ENCODE measurements at places on chromosomes 6 and 20.

DNA sequence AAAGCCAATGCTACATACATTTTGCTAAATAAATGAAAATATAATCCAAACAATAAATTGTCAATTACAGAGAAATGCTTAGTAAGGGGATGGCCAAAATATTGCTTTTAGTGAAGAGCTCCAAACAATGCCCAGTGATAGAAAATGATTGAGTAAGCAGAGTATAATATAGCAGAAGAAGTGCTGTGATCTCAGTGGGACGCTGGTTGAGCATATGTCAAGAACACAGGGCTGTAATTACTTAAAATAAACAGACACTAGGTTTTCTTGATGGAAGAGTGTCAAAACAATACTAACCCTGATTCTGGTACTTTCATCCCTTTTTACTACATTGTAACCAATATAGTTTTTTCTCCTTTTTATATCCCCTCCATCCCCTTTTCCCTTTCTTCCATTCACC is 150.3 kb downstream of the GRIK2 start:
- no peak for DNase-seq

DNA sequence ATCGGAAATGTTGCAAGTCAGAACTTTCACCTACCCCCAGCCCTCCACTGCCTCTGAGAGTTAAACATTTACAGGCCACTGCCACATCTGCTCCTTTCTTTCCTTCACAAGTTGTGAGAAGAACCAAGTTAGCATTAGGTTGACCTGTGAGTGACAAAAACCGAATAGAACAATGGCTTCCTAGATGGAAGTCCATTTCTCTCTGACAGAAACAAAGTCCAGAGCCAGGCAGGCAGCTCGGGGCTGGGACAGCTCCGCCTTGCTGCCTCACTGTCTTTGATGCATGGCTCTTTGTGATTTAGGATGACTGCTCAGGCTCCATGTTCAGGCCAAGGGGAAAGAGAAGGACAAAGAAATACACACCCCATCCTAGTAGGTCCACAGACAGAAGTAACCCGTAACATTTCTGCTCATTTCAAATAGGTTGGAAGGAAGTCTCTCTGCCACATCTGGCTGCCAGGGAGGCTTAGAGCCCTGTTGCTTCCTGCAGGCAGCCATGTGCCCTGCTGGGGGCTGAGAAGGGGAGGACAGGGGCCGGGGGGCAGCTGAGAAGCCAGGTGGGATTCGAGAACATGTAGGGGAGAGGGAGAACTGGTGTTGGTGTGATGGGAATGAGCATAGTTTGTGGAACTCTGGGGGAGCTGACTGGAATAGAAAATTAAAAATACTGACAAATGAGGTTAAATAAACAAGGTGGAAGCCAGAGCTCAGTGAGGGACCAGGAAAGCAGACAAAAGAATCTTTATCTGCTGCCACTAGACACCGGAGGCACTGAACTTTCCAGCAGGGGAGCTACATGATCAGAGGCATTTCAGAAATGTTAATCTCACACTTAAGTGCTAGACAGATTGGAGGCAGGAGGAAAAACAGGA is 19.5 kb upstream of the IER3 start:
- DNase-seq, result no peak

- no peak for DNase-seq
Measured at GRCh38 chr6:53938810-53939209, 144.0 kb downstream of the LRRC1 start.

- DNase-seq, result no peak
Measured at GRCh38 chr20:16898433-16898832, 150.3 kb downstream of the OTOR start.

GRCh38 chr6:6610031-6610591 is 21.6 kb downstream of the LY86 start:
- peak; percentile 37 for DNase-seq

- no peak for DNase-seq
Measured at GRCh38 chr6:26029857-26030653, 57.2 kb upstream of the HFE start.

GRCh38 chr20:34927736-34928135 is 27.9 kb downstream of the GSS start:
- no peak for DNase-seq

DNA sequence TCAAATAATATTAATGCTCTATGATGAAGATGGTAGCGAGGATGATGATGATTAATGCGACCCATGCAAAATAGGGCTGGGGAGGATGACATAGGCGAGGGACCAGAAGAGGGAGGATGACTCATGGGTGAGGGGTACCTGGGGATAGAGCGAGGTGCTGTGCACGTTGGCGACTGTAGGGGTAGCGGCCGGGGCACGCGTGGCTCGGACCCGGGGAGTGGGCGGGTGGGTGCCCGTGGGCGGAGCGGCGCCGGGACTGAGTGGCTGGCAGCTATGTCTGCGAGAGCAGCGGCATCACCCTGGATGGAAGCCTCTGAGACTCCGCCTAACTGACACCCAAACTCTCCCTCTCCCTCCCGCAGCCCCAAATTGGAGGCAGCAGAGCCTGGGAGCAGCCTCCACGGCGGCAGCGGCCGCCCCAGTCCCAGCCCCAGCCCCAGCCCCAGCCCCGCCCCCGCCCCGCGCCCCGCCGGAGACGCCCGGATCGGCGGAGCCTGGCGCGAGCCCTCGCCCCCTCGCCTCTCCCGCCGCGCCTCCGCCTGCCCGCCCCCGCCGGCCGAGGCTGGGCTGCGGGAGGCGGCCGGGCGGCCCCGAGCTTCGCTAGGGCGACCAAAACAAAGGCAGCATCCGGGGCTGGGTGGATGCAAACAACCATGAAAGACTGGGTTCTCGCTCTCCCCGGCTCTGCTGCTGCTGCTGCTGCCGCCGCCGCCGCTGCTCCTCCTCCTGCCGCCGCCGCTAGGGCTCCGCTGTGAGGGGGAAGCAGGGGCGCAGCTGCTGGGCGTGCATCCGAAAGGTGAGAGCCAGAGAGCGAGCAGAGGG is at the start of gene RIMS1:
RIMS1 (plus strand) TSS at position 367 of the 822 bp plus-strand sequence. CDS start 474 bp downstream, outside the sequence.
- no peak for DNase-seq

DNA sequence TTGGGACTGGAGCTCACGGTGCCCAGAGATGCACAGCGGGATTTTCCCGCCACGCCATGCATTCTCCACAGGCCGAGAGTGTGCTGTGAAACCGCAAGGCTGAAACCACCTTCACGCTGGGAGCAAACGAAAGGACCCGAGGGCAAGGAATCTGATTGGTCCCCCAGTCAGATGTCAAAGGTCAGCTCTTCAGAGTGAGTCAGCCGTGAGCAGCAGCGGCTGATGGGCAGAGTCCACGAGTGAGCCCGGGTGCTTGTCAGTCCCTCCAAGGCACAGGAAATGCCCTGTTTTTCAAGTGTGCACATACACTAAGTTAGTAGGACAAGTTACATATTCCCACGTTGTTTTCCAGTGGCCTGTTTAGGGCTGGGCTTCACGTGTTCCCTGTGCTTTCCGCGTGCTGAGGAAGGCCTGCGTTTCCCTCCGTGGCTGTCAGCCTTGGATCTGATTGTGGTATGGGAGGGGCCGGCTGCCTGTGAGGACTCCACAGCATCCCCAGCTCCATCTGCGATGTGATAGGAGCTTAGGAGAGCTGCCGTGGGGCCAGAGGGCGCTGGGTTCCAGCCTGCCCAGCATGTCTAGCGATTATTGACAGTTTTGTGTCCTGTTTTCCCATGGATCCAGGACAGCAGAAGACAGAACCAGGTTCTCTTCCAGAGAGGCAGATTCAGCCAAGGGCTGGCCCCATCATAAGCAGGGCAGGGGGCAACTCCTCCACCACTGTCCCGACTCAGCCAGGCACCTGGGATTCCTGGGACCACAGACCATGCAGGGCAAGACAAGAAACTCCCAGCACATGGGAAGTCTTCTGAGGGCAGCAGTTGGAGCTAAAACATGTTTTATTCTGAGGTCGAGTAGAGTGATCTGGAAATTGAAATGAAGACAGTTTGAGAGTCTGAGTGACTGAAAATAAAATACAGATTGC is 38.2 kb upstream of the FRMD1 start:
- no peak for DNase-seq

GRCh38 chr6:11035616-11036350 is 8.3 kb downstream of the ELOVL2 start:
- no peak for DNase-seq

- DNase-seq, result no peak
Measured at GRCh38 chr6:45786355-45786781, 229.3 kb downstream of the CLIC5 start.

GRCh38 chr6:148218542-148219258 is 123.9 kb upstream of the SASH1 start:
- DNase-seq, result no peak

- peak; percentile 34 for DNase-seq
Measured at GRCh38 chr20:59422872-59423544, 122.6 kb downstream of the EDN3 start.

DNA sequence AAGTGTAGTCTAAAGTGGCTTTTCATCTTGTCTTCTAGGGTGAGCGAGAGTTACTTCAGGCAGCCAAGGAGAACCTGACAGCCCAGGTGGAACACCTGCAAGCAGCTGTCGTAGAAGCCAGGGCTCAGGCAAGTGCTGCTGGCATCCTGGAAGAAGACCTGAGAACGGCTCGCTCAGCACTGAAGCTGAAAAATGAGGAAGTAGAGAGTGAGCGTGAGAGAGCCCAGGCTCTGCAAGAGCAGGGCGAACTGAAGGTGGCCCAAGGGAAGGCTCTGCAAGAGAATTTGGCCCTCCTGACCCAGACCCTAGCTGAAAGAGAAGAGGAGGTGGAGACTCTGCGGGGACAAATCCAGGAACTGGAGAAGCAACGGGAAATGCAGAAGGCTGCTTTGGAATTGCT is 27.1 kb downstream of the C20orf173 start:
- DNase-seq, result peak; percentile 75

- DNase-seq, result no peak
Measured at GRCh38 chr6:15290067-15290680, 44.3 kb downstream of the JARID2 start.

- DNase-seq, result no peak
Measured at GRCh38 chr6:6434151-6434550, 113.7 kb upstream of the F13A1 start.

DNA sequence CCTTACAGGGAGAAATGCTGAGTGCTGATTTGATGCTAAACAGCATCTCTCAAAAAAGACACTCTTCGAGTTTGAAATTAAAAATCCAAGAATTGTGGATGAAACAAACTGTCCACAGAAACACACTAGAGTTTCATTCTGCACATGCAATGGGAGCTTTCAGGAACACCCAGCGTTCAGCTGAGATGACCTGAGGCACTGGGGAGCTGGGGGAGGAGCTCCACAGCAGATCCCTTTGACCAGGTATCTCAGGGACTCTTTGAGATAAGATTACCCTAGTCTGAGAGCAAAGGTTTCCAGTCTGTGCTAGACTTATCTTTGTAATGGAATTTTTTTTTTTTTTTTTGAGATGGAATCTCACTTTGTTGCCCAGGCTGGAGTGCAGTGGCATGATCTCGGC is 70.8 kb upstream of the AGPAT4 start:
- no peak for DNase-seq

GRCh38 chr6:89298680-89299465 is 16.2 kb downstream of the GABRR2 start:
- peak; percentile 35 for DNase-seq

- no peak for DNase-seq
Measured at GRCh38 chr6:142400495-142400894, 98.7 kb downstream of the ADGRG6 start.

GRCh38 chr6:24031496-24031895 is 94.5 kb upstream of the NRSN1 start:
- DNase-seq, result no peak

DNA sequence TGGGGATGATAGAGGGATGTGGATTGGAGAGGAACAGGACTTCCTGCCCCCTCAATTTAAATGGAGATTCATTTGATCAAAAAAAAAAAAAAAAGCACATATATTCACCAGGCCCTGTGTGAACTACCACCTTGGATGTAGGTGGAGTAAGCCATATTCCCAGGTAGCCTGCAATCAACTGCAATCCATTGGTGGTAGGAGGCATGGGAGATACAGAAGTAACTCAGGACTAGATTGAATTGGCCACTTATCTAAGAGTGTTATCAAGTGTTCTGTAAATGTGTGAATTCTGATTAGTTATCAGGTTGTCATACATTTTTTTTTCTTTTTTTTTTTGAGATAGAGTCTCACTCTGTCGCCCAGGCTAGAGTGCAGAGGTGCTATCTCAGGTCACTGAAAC is 124.1 kb upstream of the ESR1 start:
- DNase-seq, result no peak

GRCh38 chr20:3470627-3471396 is at the start of gene ATRN:
TSS of gene ATRN (plus strand) at chr20:3471018. CDS start at chr20:3471108, 90 bp downstream.
- DNase-seq, result peak; percentile 95

- DNase-seq, result no peak
Measured at GRCh38 chr6:163179061-163179460, 235.5 kb upstream of the QKI start.

DNA sequence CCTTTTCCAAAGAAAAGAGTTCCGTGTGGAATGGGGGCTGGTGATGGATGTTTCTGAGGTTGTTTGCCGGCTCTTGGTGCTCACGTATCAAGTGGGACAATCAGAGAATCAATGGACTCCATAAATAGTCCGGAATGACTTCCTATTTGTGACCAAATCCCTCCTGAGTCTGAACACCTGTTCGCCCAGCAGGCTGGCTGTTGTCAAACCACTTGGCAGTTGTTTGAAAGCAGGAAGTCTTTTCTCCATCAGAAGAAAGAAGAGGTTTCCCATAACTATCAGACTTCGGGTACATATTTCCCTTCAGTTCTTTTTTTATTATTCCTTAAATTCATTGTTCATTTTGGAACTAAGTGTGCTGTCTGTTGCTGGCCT is 154.7 kb upstream of the RIN2 start:
- DNase-seq, result no peak

- peak; percentile 86 for DNase-seq
Measured at GRCh38 chr20:54123587-54124180, 50.1 kb downstream of the CYP24A1 start.

DNA sequence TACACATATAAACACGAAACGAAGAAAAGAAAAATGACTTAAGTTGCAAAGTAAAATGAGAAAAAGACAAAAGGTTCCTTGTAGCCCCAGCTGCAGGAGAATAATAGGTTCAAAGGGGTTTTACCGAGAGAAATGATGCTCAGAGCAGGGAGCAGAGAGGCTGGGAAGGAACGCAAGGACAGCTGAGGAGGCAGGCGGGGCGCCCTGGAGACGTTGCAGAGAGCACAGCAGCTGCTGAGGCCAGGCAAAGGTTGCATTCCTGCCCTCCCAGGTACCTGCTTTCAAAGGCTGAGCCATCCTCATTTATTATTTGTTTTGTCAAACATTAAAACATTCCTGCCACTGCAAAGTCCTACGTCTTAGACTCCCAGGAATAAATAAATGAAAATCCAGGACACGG is 16.2 kb upstream of the VAPB start:
- no peak for DNase-seq

- DNase-seq, result no peak
Measured at GRCh38 chr6:88006557-88006956, 41.1 kb upstream of the SPACA1 start.

DNA sequence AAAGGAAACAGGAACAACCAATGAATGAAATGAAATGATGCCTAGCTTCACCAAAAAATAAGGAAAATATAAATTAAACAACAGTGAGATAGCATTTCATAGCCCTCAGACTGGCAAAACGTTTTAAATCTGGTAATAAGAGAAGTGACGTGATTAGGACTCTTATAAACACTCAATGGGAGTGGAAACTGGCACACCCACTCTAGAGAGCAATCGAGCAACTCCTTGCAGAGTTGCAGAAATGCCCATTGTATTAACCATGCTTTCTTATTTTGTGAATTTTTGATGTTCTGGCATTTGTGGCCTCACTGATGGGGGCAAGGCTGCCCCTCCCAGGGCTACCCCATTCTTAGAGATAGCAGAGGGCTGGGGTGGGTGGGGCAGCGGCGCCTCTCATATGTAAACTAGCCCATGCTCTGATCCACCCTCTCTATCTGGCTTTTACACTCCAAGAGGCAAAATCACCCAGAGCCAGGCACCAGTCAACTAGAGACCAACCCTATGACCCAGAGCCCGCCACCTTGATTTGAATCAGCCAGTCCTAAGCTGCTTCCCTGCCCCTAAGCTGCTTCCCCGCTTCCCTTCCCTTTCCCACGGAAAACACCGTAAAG is 6.4 kb upstream of the PNPLA1 start:
- no peak for DNase-seq
